ENCODE measurements at places on chromosomes 7 and 10.

GRCh38 chr7:68730964-68731363, 867.3 kb upstream of the AUTS2 start:
- DNase-seq = no peak

DNA sequence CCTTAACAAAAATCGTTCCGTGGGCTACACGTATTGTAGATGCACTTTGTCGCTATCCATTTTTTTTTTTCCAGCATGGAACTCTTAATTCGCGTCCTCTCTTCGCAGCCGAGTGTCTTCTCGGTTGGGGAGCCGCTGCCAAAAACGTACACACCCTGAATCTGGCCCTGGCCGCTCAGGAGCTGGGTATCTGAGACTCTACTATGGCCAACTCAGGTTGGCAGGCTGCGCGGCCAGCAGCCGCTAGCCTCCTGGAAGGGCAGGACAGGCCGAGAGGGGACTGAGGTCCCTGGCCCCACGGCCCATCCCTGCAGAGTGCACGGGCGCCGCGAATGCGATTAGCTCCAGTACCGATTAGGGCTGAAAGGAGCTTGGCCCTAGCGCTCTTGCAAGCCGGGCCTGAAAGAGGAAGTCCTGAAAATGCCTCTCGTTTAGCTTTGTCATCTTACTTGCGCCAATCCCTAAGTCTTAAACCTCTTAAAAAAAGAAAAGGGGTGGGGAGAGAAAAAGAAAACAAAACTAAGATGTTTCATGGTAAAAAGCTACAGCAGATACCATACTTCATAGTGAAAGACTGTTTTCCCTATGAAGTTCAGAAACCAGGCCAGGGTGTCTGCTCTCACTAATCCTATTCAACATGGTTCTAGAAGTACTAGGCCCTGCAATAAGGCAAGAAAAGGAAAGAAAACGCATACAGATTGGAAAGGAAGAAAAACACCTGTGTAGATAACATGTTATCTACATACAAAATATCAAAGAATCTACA, 113.2 kb upstream of the RHEB start:
- no peak for DNase-seq

DNA sequence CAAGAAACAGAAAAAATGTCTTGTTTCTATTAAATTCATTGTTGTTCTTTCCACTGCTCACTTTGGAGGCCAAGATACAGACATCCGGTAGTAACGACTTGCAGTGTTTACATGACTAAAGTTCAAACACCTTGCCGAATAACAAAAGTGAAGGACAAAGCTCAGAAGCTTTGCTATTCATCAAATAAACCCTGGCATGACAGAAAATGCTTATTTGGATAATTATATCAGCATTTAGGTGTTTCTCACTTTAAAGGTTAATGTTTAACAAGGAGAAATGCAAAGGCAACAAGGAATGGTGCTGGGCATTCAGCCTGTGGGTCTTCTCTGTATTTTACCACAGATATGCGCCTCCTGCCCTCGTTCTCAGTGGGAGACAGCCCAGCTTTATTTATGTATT, 5.4 kb upstream of the PTF1A start:
- DNase-seq = no peak

- no peak for DNase-seq
Measured at GRCh38 chr10:78255796-78256638, 222.4 kb downstream of the RPS24 start.

DNA sequence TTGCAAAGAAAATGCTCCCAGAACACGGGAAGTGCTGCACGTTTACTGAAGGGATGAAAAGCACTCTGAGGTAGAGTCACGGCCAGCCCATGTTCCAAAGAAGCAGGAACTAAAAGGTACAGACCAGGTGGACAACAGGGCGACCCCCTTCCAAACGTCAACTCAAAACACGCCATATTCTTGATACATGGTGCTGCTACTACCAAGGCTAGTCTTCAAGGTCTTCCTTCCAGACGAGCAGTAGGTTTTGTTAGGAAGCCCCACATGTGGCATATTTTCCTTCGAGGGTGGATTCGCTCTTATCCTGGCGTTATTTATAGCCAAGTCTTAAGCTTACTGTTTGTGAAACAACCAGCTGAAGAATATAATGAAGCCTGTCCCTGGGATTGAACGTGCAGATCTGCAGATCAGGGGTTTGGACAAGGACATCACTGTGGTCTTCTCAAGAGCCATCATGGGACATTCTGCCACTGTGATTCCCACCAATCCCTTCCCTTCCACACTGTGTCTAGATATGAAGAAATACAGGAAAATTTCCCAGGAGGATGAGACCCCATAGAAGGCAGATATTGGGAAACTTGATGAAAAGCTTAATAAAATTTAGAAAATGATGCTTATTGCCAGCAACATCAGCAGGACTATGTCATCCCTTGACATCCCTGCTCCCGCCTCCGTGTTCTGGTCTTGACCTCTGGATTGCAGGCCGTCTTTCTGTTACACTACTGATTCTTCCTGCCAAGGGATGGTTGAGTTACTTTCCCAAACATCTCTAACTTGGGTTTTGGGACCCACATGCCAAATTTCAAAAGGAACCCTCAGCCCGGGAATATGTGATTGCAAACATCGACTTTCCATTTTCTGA, 734.4 kb downstream of the PARD3 start:
- DNase-seq = no peak

DNA sequence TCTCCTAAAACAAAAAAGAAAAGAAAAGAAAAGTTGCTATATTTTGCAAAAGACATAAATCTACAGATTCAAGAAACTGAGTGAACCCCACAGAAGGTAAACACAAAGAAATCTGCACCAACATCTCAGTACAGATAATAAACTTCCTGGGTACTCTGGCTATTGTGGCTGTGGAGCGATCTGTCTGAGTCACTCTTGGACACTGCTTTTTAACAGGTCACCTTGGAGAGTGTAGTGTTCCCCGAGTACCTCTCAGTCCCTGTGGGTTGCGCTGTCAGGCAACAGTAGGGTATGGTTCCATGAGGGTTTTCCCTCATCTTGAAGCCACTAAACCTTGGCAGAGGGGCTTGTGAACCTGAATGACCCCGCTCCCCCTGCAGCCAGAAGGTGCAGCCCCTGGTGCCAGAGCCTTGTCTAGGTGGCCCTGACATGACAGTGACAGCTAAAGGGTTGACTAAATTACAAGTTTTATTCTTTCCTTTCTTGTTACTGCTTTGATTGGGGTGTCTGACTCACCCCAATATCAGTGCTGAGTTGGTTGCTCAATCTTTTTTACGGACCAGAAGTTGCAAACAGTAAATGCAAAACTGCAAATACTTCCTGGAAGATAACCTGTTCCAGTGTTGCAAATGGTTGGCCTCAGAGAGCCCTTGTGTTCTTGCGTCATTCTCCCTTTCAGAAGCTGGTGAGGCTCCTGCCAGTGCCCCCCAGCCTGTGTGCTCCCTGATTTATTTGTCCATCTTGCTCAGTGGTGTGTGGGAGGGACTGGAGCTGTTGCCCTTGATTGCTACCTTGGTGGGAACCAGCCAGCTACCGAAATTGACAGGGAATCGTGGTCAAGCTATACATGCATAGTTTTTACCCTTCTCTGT, 30.6 kb downstream of the POR start:
- no peak for DNase-seq

DNA sequence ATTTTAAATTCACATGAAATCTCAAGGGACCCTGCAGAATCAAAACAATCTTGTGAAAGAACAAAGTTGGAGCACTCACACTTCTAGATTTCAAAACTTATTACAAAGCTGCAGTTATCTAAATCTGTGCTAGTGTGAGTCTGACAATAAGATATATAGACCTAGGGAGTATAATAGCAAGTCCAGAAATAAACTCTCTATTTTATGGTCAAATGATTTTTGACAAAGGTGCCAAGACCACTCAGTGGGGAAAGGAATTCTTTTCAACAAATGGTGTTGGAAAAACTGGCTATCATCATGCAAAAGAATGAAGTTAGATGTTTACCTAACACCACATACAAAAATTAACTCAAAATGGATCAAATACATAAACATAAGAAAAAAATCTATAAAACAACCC, 68.2 kb downstream of the TFEC start:
- no peak for DNase-seq

DNA sequence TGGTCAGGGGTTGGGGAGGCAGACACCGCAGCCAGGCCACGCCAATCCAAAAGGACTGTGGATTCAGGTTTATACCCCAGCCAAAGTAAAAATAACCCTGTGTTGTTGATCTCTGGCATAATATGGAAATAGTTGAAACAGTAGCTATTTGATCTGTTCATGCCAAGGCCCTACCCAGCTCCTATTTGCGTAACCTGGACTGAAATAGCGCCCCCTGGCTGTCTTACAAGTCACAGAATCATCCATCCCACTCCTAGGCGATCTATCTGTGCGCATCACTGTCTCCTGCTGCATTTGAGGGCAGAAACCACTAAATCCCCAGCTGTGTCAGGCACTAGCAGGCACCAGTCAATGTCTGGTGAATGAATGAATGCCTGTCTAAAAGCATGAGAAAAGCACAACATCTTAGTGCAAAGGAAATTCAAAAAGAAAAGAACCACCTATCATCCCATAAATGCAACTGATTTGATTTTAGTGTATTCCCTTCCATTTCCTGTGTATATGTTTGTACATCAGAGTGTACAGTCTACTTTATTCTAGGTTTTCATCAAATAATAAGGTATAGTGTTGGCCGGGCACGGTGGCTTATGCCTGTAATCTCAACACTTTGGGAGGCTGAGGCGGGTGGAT, 160.0 kb downstream of the SLIT1 start:
- DNase-seq = no peak

DNA sequence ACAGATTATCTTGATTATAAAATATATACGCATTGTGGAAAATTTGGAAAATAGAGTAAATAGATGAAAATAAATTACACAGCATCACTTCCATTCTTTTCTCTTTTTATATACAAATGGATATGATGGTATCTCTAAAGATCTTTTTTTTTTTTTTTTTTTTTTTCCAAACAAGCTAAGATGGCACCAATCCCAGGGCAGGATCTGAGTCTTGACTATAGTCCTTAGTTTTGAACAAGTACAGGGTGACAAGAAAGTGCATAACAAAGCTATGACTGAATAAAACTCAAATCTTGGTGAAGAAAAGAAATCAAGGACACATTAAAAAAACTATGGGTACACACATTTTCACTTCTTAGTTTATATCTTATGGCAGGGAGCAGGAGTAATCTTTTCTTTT, 42.6 kb upstream of the FAM133B start:
- no peak for DNase-seq

DNA sequence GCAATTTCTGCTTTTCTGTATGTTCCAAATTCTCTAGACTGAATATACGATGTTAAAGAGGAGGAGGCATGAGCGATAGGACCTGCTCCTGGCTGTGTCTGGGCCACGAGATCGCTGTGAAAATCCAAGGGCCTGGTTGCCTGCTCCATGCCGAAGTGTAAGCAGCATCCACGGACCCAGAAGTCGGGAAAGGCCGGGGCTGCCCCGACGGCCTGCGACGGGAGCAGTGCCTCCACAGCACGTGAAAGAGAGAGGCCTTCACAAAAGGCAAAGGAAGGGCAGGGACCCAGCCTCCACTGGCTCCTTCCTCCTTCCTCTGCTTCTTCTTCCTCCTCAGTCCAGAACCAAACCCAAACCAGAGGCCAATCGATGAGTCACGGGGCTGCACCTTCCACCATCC, 122.9 kb upstream of the MGMT start:
- no peak for DNase-seq

GRCh38 chr7:95687759-95688343, 84.5 kb upstream of the DYNC1I1 start:
- DNase-seq = no peak

DNA sequence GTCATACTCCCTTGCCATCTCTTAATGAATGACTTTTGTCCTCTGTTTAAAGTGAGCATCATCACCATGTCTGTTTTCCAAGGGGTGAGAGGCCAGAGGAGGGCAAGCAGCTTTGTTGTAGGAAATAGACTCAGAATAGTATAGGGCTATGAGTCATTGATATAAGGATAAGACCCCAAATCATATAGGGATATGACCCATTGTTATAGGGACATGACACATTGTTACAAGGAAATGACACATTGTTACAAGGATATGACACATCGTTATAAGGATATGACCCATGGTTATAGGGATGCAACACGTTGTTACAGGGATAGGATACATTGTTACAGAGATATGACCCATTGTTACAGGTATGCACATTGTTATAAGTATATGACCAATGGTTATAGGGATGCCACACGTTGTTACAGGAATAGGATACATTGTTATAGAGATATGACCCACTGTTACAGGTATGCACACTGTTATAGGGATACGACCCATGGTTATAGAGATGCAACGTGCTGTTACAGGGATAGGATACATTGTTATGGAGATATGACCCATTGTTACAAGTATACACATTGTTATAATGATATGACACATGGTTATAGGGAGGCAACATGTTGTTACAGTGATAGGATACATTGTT, 311.1 kb upstream of the ADARB2 start:
- no peak for DNase-seq

GRCh38 chr10:97365761-97366351, 31.3 kb upstream of the FRAT2 start:
- no peak for DNase-seq
